ENCODE measurements at places on chromosomes 12 and 14.

DNA sequence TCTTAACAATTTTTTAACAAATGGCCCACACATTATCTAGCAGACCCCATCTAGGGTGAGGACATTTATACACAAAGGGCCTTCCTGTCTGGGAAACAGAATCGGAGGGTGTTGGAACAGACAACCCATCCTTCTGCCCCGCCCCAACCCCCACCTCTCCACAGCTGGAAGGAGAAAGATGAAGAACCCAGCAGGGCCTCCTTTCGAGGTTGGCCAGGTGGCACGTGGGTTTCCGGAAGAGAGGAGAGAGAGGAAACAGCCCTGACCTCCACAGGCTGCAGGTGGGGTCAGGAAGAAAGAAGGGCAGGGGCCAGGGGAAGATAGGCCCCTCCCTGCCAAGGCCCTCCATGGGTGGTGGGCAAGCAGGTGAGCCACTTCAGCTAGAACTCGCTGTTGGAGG is 57.2 kb downstream of the LRRC74A start:
- no peak for DNase-seq

DNA sequence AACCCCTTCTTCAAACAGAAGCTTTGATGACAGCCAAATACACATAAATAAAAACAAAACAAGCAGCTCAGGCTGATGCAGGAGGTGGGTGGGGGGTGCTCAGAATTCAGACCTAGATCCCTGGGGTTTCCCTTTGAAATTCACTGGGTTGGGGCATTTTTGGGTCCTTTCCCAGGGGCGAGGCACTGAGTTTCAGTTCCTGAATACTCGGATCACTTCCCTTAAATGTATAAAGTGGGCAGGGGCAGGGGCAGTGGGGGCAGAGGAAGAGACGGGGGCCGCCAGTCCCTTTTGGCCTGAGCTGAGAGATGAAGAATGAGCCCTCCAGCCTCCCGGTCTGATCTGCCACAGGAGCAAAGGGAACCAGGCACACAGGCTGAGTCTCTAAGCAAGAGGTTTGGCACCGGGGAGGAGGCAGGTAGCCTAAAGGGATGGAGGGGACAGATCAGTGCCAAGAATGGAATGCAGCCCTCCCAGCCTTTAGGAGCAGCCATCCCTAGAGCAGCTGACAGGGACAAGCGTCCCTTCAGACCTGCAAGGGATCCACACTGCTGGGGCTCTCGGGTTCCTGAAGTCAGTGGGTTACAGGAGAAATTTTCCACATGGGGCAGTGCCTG is 20.3 kb downstream of the KDM2B start:
- DNase-seq, result no peak

GRCh38 chr12:115857923-115858322 is 419.6 kb downstream of the MED13L start:
- DNase-seq, result no peak

DNA sequence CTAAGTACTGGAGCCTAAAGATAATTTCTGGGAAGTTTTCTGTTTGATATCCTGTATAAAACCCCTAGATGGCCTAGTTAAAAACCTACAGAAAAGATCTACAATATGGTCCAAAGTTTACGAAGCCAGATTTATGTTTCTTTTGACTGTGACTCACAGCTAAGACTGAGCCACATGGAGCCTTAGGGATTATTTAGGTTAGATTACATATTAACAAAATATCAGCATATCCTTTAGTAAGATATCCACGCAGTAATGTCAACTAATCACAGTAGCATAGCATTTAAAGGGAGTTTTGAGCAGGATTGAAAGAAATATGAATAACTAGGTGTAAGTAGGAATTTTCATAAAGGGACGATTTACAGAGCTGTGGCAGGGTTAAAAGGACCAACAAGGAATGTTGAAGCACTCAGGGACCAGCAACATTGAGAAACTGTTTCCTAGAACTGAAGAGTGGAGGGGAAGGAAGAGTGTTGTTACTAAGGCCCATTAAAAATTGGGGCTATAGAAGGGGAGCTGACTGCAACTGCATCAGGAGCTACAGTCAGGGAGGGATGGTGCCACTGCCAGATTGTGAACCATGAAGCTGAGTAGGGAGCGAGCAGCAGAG is 155.5 kb downstream of the DACT1 start:
- DNase-seq, result no peak

DNA sequence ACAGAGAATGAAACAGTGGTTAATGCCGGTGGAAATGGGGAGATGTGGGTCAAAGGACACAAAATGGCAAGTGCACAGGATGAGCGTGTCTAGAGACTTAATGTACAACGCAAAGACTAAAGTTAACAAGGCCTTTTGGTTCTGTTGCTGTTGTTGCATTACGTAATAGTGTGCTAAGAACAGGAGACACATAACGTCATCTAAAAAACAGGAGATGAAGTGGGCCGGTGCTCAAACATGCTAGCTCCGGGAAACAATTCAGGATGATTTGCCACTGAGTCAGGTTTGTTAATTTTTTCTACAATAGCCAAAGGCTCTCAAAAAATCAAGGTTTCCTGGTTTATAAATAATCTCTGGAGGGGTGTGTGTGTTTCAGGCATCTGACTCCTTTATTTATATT is 55.5 kb downstream of the ETV6 start:
- DNase-seq, result no peak

DNA sequence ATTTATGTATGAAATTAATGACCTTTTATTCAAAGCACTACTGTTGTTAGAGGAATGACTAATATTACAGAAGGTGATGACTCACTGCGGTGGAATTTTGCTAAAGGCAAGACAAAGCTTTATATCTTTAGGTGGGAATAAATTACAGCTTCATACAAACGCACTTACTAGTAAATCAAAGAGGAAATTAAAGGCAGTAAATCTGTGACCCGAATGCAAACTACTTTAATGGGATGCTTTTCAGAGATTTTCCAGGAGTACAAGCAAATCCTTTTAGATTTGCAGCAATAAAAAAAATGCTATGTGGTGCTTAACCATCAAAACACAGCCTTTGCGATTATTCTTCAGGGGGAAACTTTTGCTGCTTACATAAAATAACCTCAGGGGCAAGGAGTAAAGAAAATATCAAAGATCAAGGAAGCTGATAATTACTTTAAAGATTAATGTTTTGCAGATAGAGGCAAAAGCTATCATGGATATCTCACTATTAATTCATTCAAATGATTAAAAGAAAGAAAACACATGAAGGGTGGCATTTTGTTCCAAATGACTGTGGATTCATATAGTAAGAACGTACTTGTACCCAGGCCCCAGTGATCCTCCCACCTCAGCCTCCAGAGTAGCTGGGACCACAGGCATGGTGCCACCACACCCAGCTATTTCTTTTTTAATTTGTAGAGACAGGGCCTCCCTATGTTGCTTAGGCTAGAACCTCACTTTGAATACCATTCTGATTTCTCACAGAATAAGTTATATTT is 98.9 kb downstream of the DENND5B start:
- no peak for DNase-seq

GRCh38 chr14:56324856-56325699 is 206.9 kb downstream of the PELI2 start:
- no peak for DNase-seq

DNA sequence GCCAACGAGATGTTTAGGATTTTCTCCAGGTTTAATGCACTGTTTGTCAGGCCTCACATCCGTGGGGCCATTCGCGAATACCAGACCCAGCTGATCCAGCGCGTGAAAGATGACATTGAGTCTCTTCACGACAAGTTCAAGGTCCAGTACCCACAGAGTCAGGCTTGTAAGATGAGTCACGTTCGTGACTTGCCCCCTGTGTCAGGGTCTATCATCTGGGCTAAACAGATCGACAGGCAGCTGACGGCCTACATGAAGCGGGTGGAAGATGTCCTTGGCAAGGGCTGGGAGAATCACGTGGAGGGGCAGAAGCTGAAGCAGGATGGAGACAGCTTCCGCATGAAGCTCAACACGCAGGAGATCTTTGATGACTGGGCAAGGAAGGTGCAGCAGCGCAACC is 21.6 kb downstream of the DYNC1H1 start:
- DNase-seq, result no peak

DNA sequence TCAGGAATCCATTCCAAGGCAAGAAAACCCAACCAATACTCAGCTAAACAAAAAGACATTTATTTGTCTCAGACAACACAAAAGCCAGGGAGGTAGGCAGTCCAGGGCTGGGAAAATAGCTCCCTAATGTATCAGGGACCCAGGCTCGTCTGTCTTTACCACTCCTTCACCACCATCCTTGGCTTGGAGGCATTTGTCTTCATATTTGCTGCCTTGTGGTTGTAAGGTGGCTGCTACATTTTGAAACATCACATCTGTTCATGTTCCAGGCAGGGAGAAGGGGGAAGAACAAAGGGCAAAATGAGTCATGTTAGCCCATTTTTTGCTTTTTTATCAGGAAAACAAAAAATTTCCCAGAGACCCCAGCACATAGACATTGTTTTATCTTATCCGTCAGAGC is 44.8 kb upstream of the PCED1B start:
- no peak for DNase-seq

- no peak for DNase-seq
These were observed 12.8 kb upstream of the ATP2B1 start for GRCh38 chr12:89721291-89721987.

- no peak for DNase-seq
These were observed 38.7 kb downstream of the LGR5 start for GRCh38 chr12:71478270-71478669.

- DNase-seq, result no peak
These were observed 95.1 kb downstream of the NT5DC3 start for GRCh38 chr12:103745962-103746361.

GRCh38 chr12:78034025-78034424 is 203.3 kb downstream of the NAV3 start:
- DNase-seq, result no peak

DNA sequence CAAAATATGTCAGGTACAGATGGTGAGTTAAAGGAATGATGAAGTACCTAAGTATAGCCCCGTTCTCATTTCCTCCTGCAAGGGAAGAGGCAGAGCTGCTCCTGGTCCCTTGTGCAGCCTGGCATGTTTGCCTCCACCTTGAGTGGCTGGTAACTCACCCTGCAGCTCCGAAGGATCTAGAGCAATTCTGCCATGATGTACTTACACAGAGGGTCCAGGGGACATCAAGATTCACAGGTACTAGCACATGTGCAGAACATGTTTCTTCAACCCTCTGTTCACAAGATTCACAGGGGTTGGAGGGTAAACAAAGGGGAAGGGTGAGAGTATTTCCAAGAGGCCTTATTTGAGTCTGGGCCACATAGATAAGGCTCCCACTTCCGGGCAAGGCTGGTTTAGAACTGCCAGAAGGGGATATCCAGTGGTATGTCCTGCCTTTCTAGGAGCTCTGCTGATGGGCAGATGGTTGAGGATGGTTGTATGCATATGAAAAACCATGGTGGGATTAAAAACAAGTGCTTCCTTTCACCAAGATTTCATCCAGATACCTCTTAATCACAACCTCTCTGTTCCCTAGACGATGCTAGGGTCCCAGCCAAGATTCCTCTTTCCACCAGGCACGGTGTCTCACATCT is 7.7 kb downstream of the DCTN2 start:
- no peak for DNase-seq

Data from activated CD4-positive, alpha-beta T cell treated with anti-CD3 and anti-CD28 coated beads, Interleukin-2, amount 50 U/mL, for 24 hours (primary cell).